ENCODE measurements at places on chromosomes 2 and 18. TPM values are rescaled to one million over a fixed set of nuclear protein-coding genes. Genes with fewer than 3 reads are reported as not detected.

GRCh38 chr2:175366815-175367214, 185.3 kb upstream of the ATP5MC3 start:
- peak; percentile 83 for DNase-seq

GRCh38 chr2:137943678-137944347, 20.5 kb upstream of the HNMT start:
- DNase-seq = peak; percentile 9

The ANKMY1 gene
- total RNA-seq = 29.5 TPM

The GLI2 gene
- total RNA-seq = 8.7 TPM

Data from HT-29 (cell line).